ENCODE measurements at places on chromosomes 6 and 20.

- no peak for DNase-seq
Measured at GRCh38 chr6:7646394-7646793, 56.4 kb downstream of the SNRNP48 start.

GRCh38 chr20:32541323-32542258 is 43.5 kb downstream of the NOL4L start:
- no peak for DNase-seq

- DNase-seq = no peak
Measured at GRCh38 chr6:8157839-8158238, 55.5 kb upstream of the EEF1E1 start.

GRCh38 chr20:61739086-61739831 is 326.4 kb downstream of the TAF4 start:
- no peak for DNase-seq

DNA sequence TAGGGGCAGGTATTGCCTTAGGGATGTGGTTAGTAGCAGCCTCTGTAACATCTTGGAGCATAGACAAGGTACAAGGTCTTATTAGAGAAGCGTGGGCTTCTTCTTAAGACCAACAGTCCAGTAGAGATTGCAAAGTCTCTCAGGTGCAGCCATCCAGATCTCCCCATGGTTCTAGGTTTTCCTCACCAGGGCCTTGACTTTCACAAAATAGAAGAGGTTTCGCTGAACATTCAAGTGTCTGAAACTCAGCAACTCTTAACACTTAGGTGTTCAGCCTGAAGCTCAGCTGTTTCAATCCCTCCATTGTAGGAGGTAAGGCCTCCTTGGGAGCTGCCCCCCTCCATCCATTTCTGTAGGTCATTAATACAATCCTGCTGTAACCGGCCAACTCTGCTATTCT is 44.4 kb downstream of the GOPC start:
- no peak for DNase-seq

- no peak for DNase-seq
Measured at GRCh38 chr6:108564178-108564577, 3.5 kb downstream of the FOXO3 start.

GRCh38 chr20:16104783-16105182 is 468.5 kb downstream of the KIF16B start:
- no peak for DNase-seq

DNA sequence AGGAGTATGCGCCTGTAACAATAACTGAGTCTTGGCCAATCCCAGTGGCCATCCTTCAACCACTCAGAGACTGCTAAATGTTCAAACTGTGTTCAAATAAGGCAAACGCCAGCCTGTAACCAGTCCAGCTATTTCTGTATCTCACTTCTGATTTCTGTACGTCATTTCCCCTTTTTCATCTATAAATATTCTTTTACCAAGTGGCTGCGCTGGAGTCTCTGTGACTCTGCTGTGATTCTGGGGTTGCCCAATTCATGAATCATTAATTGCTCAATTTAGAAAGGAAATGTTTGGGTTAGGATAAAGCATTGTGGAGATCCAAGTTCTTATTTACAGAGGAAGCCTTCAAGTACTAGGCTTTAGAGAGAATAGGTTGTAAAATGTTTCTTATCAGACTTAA is 89.8 kb upstream of the UST start:
- no peak for DNase-seq

Measured in NCI-H2081 treated with DMSO at 0.1 percent for 48 hours (cell line).